ENCODE measurements at places on chromosomes 4 and X.

DNA sequence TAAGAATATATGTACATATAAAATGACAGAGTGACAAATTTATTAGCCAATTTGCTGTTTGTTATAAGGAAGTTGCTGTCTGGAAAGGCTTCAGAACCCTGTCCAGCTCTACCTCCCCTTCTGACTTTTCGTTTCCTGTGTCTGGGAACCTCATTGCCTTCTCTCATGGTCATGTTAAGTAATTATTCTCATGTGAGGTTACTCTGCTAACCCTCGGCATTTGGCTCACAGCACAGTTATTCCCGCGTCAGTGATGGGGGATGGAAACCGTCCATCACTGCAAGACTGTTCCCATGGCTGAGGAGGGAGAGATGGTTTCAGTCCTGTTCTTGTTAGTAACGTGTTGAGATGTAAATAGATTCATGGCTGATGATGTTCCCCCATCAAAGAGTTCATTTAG lies 11.9 kb downstream of the EDNRA start:
- no peak for DNase-seq

DNA sequence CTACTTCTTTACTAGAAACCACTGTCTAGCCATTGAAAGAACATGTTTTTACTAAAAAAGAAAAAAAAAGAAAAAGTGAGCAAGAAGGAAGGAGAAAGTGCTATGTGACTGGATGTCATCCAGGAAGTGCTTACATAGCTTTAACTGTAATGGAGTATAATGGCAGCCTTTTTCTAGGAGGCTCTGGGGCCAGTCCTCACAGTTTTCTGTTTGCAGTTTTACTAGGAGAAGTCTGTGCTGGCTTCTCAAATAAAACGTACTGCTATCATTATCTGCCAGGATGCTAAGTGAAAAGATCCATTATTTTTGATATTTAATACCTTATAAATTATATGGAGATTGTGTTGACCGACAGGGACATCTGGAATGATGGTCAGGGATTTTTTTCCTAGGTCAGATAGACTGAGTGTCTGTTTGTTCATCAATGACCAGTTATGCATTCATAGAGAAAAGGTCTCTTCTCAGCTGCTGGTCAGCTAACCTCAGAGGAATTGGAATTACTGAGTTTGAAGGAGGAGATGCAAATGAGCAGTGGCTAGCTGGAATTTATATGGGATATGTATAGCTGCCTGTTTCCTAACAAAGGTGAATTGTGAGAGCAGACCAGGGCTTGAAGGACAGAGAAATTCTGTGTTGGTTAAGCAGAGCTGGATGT lies 21.7 kb downstream of the LPAR4 start:
- DNase-seq = no peak

DNA sequence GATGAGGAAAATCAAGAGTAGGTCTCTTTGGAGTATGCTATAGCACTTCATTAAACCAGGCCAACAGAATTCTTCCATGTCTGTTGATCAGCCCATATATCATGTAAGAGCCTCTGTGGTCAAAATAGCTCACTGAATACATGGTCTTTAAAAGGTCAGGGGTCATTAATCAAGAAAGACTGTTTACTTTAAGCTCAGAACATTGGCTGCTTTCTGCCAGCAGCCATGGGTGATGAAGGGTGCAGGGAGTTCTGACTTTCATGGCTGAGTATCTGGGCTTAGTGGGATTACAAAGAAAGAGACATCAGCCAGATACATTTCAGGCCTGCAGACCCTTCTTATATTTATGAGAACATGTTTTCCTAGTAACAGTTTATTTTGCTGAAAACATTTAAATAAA lies 7.1 kb upstream of the C4orf54 start:
- DNase-seq = no peak

DNA sequence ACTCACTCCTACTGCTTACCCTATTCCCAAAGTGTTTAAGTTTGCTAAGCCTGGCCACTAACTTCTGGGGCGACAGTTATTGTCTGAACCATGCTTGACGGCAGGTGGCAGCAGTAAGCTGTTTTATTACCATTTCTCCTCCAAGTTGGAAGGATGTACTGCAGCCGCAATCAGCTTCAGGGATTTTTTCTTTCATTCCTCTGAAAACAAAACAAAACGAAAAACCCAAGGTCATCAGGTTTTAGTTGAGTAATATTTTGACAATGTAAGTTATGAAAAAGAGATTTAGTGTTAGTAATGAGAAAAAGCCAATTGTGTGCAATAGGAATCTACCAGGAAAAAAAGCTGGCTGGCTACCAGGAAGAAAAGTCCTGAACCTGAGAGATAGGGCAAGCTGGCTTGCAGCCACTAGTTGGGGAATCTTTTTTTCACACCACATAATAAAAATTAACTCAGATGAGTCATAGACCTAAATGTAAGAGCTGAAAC lies 13.2 kb upstream of the RAB9B start:
- DNase-seq = peak; percentile 42

- DNase-seq = no peak
Observed at GRCh38 chr4:148296498-148296897, 145.7 kb downstream of the NR3C2 start.
